ENCODE measurements at places on chromosomes 12 and 14.

DNA sequence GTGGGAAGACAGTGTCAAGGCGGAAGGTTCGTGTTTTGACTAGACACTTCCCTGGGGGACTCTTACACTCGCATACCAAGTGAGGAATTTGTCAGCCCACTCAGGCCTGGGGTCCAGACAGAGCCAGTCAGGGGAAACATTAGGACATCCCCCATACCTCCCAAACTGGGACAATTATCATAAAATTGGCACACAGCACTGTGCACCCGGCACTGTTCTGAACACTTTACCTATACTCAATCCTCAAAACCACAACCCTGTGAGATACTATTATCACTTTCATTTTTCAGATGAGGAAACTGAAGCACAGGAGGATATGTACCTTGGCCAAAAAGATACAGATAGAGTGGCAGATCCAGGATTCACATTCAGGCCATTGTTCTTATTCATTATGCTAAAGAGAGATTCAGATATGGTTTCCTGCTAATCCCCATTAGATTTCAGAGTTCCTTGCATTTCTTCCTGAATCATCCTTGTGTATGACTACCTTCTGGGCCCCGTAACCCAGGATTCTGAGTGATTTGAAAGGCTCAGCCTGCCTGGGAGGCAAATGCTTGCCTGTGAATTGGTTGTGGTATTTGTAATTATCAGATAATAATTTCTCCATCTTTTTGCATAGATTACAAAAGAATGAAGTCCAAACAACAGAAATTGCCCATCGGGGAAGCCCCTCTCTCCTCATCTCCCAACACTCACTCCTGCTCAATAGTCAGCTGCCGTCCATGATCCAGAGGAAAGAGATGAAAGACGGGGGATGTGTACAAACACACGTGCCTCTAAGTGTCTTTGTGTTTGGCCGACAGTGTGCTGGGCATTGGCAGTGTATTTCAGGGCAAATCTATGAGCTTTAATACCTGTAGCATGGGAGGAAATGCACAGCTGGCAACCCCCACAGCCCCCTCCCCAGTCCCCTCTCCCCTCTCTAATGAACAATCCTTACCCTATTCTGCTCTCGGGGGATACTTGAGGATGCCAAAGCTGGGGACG is 4.6 kb downstream of the TAC3 start:
- no peak for DNase-seq

DNA sequence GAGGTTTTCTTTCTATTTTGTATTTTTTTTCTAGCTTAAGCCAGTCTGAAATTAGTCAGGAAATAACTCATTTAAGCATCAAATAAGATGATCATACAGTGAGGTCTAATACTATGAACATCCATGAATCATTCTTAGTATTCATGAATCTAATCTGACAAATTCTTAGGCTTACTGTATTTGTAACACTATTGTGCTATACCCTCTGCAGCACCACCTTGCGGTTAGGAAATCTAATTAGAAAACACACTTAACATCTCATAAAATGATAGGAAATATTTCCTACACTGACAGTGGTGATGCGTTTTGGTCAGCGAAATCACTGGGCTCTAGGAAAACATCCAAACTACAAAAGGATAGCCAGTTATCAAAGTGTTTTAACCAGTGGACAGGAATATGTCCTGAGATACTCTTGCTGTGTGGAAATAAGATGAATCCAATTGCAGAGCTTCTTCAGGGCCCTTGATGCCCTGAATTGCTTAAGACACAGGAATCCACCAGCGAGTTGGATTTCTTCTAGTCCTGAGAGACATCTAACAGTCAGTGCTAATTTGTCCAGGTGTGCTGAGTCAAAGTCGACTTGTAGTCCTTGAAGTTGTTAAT is 109.3 kb upstream of the MYF6 start:
- DNase-seq: no peak

GRCh38 chr12:128817111-128818015 is 6.4 kb downstream of the SLC15A4 start:
- DNase-seq: no peak

DNA sequence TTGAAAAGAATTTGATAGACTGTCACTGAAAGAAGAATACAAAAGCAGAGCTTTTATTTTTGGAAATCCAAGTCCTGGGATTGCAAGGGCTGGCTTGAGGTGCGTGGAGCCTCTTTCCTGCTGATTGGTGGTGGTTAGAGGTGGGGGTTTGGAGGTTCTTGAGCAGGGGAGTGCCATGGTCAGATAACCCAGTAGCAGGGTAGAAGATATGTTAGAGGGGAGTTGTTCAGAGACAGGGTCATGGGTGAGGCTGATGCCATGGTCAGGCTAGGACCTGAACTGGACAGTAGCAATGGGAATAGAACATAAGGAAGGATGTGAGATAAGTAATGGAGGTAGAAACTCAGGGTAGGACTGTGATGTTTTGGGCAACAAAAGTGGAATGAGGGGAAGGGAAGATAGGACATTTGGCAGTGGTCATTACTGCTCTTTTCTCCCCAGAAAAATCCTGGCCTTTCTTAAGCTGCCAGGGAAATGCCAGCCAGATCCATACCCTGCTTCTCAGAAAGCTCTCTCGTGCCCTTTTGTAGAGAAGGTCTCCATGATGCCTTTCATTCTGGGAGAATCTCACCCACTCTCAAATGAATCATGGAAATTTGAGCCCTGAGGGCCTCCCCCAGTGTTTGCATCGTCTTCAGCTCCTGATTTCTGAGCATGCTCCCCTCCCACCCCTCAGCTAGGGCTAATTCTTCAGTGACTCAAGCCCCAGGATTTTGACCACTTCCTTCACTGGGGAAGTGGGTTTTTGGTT is 9.5 kb downstream of the EMP1 start:
- DNase-seq: no peak

- DNase-seq: no peak
These were observed 50.2 kb upstream of the ELK3 start for GRCh38 chr12:96143827-96144565.

- peak; percentile 21 for DNase-seq
These were observed 1.5 kb downstream of the KDM2B start for GRCh38 chr12:121579190-121579791.

GRCh38 chr12:93950311-93950710 is 198.1 kb upstream of the PLXNC1 start:
- DNase-seq: no peak

GRCh38 chr14:93112891-93113677 is 2.6 kb downstream of the ITPK1 start:
- peak; percentile 66 for DNase-seq

- no peak for DNase-seq
These were observed 21.8 kb upstream of the KLRD1 start for GRCh38 chr12:10285919-10286318.

DNA sequence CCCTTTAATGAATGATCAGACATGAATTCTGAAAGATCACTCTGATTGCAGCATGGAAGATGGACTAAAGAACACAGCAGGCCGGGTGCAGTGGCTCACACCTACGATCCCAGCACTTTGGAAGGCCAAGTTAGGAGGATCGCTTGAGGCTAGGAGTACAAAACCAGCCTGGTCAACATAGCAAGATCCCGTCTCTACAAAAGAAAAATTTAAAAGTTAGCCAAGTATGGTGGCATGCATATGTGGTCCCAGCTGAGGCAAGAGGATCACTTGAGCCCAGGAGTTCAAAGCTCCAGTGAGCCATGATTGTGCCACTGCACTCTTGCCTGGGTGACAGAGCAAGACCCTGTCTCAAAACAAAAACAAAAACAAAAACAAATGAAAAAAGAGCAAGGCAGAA is 35.1 kb downstream of the SENP1 start:
- no peak for DNase-seq

GRCh38 chr14:69928111-69928523 is 48.9 kb downstream of the SMOC1 start:
- DNase-seq: no peak

GRCh38 chr12:132619071-132619385 is 452 bp downstream of the P2RX2 start:
- DNase-seq: no peak

- DNase-seq: no peak
These were observed 69.6 kb downstream of the CHST11 start for GRCh38 chr12:104526320-104526719.

GRCh38 chr12:124448241-124448954 is 119.0 kb downstream of the NCOR2 start:
- no peak for DNase-seq

- no peak for DNase-seq
These were observed 58.7 kb upstream of the DICER1 start for GRCh38 chr14:95216008-95216407.

GRCh38 chr14:67131691-67132090 is 57.5 kb upstream of the GARIN2 start:
- DNase-seq: no peak

DNA sequence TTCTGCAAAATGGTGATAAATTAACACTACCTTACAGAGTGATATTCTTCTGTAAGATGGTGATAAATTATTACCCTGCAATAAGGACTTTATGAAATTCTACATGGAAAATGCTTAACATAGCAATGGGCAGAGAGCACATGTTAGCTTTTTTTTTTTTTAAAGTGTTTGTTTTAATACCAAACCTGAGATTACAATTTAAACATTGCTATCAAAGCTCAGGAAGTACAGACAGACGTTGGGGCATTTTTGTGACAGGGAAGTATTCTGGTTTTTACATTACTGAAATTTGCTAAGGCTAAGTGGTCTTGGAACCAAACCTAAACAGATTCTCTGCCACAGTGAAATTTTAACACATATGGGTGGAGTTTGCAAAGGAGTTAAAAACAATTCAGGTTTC is 133.1 kb downstream of the FGD4 start:
- DNase-seq: no peak

GRCh38 chr12:113260127-113260526 is 38.9 kb downstream of the TPCN1 start:
- DNase-seq: no peak

DNA sequence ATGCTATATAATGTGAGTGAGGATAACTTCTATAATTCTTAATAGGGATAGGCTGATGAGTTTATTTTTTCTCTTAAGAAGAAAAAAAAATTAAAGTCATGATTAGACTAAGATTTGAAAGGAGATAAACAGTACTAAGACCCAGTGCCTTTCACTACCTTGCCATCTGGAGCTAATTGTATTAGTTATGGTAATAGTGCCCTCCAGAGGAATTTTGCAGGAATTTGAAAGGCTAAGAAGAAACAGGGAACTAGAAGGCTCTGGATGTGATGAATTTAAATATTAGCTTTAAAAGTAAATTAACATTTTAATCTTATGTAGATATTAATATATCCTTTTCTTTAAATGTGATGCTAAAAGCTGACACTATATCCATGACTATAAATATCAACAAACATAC is 36.6 kb upstream of the PIK3C2G start:
- no peak for DNase-seq

DNA sequence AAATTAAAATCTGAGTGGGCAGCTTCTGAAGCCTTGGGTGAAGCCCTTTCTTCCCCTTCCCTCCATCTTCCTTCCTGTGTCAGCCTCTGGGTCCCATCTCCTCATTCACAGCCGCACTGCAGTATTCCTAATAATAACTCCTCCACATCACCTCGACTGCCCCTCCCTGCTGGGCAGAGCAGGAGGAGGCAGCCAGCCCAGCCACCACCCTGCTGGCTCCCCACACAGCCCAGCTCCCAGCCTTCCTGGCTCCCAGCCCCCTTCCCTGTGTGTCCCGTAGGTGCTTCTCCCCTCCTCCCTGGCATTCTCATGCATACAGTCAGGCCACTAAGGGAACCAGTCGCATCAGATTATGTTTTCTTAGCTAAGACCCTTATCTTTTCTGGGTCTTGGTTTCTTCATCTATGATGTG is 3.7 kb downstream of the IFFO1 start:
- DNase-seq: no peak

- DNase-seq: no peak
These were observed 187.6 kb downstream of the CACNA1C start for GRCh38 chr12:2240390-2240789.

DNA sequence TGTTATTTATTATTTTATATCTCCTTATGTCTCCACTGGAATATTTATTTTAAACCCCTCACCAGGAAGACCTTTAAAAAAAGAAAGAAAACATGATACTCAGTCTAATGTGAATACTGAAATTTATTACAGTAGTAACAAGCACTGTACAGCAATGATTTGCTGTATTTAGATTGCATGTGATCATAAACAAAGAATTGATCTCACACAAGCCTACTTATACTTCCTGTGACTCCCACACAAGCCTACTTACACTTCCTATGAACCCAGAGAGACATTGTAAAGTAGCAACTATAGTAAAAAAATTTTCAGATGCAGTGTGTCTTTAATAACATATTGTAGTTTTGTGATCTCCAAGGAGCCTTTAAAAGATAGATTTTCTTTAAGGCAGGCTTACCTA is 142.7 kb upstream of the SYT1 start:
- no peak for DNase-seq

GRCh38 chr12:67601126-67601525 is 47.4 kb upstream of the DYRK2 start:
- DNase-seq: no peak

DNA sequence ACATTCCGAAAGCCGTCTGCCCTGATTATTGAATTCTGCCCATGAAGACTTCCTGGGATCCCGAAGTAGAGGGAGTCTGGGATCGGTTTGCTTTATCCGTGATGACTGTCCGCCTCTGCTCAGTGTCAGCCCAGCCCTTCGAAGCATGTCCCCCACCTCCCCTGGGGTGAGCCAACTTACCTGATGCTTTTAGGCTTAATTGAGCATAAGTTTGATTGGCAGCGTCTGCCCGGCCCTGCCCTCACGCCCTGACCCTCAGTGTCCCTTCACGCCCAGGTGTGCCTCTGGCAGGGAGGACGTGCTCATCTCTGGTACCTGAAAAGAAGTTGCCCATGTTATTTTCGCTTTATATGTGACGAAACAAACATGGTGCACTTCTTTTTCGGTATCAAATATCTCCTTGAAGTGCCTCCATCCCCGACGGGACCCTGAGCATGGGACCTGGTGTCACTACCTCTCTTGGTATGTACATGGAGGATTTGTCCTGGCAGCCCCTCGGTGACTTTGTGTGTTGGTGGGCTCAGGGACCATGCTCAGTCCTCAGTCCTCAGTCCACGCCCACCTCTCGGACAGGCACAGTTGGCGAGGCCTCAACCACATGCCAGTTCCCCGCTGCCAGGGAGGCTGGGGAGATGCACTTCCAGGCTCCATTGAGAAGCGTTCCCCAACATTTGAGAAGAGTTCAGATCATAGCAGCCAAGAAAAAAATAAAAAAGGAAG is 130.1 kb upstream of the RTL1 start:
- DNase-seq: no peak

DNA sequence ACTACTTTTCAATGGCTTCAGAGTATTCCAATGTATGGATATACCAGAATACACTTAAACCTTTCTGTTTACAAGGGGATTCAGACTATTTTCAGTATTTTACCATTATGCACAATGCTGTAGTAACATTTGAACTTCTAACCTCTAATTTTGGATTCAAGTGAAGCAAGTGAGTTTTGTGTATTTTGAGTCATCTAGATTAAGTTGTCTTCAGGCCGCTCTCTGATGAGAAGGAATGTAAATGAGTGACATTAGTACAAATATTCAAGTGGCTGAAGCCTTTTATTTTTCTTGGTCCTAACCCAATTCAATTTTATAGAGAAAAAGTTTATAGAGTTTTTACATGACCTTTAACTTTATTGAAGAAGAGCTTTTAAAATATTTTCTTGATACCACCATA is 125.6 kb downstream of the PDE3A start:
- no peak for DNase-seq
